LHCN-M2 (cell line): ENCODE measurements at places on chromosomes 7 and 10. TPM values are rescaled to one million over a fixed set of nuclear protein-coding genes. Genes with fewer than 3 reads are reported as not detected.

GRCh38 chr10:80442879-80443278, 11.2 kb upstream of the TSPAN14 start:
- no peak for DNase-seq

The UBTD1 gene
- total RNA-seq: 36.5 and 39.3 TPM in 2 replicates

- DNase-seq: no peak
These were observed 189.3 kb downstream of the ELMO1 start for GRCh38 chr7:37259319-37259821.

The GNAI1 gene
- 84.0 and 95.9 TPM in 2 replicates for total RNA-seq

- DNase-seq: no peak
These were observed 57.0 kb upstream of the CDCA7L start for GRCh38 chr7:22002726-22003125.

- no peak for DNase-seq
These were observed 2.2 kb downstream of the COMTD1 start for GRCh38 chr10:75233444-75234016.

- DNase-seq: no peak
These were observed 355.3 kb upstream of the NPVF start for GRCh38 chr7:25583621-25584020.

DNA sequence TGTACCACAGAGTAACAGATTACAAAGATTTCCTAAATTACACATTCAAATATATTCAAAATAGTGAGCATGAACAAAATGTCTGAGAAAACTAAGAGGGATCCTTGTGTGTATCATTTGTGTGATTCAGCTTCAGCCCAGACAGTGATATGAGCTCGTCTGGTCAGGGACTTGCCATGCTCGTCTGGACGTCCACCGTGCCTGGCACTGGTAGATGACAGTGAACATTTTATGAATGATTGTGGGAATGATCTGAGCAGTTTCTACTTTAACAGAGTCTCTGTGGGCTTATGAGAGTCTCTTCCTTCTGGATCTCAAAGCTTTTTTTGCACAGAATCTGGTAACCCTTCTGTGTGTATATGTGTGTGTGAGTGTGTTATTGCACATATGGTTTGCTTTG, 34.2 kb upstream of the ANKRD2 start:
- DNase-seq: peak; percentile 41

DNA sequence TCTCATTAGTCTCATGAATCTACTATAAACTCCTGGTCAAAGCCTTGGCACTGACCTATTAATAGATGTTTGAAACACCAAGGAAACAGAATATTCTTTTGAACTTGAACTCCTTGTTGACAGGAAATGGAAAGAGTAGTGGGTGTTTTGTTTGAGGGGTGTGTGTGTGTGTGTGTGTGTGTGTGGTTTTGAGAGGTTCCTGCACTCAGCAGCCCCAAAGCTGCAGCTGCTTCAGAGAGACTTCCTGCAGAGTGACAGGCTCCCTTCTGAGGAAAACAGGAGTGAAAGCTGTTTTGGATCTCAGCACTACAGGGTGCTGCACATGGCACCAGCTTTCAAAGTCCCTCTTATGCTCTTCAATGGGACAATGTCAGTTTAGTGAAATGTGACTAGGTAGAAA, 546.5 kb upstream of the STEAP1 start:
- no peak for DNase-seq

GRCh38 chr7:100075418-100075817, 6.1 kb downstream of the ZNF3 start:
- DNase-seq: no peak

DNA sequence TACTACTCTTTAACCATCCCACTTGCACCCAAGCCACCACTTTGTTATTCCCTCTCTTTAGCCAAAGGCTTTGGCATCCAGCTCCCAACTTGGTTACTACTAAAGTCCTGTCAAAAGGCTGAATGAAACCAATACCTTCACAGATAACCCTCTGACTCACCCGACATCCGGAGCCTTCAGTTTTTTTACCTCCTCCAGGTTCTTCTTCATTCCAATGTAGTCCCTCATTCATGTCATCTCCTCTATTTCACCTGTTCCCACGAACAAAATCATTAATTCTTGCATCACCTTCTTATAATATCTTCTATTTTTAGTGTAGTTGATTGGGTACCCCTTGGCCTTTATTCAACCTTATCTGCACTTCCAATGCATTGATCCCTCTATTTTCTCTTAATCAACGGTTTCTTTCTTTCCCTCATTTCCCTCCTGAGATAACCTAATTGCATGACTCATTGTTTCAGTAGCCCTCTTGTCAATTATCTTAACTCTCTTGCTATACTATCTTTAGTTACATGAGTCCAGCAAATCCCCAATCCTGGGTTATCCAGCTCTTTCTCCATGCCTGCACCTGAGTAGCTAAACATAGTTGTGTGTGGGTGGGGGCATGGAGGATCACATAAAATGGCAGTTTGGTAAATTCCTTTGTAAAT, 87.2 kb upstream of the COL1A2 start:
- DNase-seq: no peak

- peak; percentile 94 for DNase-seq
These were observed 274.7 kb downstream of the HDAC9 start for GRCh38 chr7:18770154-18770811.

DNA sequence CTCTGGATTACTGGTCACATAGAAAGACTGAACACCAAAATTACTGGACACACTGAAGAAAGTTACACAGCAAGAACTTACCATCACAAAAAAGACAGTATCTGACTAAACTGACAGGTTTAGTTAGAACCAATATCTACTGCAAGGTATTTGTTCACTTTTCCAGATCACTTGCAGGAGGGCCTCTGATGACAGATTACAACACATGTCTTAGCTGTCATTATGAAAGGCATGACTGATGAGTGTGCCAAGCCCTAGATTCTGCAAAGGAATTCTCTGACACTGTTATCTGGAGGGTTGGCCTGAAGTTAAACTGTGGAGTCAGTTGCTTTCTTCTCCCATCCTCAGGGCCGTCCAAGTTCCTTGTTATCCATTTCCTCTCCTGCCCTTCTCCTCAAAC, 242.7 kb downstream of the KIF20B start:
- no peak for DNase-seq

GRCh38 chr10:88417387-88418030, 165.6 kb downstream of the RNLS start:
- peak; percentile 13 for DNase-seq

DNA sequence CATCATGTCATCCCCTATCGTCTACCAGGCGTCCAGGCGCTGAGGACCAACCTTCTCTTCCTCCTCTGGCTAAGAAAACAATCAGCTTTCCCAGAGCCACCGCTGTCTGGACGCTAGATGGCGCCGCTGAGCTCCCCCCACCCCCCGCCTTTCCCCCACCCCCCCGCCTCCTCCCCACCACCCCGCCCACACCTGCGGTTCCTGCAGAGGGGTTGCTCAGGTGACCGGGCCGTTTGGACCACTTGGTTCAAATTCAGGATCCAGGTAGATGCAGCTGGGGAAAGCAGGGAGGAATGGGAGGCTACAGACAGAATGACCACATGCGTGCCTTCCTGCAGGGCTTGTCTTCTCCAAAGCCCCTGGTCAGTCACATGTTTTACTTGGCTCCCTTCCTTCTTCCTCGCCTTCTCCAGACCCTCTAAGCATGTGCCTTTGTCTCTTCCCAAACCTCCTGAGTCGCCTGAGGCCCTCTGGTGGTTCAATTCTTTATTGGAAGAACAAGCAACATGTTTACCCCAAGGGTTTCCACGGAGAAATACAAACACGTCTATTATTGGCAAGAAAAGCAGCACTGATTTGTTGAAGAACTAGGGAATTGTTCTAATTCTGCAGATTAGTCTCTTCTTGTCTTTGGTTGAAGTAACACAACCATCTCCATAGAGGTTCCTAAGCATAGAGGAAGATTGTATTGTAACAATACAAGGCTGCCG, 24.7 kb downstream of the AOC1 start:
- peak; percentile 73 for DNase-seq

DNA sequence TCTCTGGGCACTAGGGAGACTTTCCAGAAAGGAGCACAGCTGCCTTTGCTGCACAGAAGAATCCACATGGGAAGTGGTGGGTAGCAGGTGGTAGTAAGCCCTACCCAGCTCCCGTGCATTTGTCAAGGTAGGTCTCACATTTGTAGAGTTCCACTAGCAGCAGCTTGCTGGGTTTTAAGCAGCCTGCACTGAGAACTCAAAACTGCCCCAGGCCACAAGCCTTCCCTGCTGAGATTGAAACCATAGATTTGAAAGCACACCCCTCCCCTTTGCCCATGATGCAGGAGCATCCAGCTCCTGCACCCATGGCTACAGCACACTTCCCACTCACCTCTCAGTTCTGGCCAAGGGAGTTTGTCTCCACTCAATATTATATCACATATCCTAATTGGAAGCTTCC, 604.5 kb upstream of the STEAP1 start:
- DNase-seq: no peak

DNA sequence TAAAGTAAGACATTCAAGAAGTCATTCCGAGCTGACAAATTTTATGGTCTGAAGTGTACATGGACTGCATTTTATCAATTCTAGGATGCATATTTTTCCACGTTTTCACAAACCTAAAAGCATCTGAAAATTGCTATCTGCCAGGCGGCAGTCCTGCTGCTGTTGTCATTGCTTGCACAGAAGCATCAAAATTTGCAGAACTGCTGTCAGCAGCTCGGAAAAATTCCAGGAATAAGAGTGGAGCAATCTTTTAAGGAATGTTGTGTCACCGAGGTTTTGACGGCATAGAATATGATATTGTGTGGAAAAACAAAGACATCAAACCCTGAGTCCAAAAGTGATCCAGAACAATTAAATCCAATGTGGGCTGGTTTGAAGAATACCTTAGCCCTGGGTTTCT, 61.4 kb downstream of the CHCHD3 start:
- no peak for DNase-seq

DNA sequence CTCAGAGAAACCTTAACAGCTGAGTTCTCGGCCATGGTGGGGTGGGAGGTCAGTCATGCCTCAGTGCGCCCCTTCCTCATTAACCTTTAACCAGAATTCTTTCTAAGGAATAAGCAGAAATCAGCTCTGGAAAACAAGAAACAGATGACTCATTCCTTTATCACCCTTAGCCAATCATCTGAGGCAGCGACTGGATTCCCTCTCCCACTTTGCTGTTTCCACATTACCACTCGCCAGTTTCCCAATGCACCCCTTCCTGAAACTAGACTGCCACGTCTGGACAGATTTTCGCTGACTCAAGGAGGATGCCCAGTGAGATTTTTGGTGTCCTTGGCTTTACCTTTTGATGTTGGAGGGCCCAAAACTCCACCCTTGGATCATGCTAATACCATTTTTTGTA, 223.8 kb downstream of the PLXDC2 start:
- DNase-seq: no peak

DNA sequence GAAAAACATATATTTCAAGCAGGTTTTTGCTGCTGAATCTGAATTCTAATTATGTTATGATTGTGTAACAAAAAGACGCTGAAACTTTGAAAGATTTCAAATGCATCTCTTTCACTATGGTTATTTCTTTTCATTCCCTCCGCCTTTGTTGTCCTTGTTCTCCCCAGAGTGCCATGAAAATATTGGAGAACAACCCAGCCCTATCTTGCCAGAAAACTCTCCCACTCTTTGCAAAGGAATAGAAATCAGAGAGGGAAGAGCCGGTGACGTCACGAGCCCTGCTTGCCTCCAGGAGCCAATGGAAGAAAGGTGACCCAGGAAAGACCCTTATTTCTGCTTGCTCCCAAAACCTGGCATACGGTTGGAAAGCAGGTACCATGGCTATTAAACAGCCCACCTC, 3.4 kb downstream of the GFRA1 start:
- DNase-seq: no peak

The GALNT11 gene
- total RNA-seq: 77.6 and 82.4 TPM in 2 replicates

The MYO1G gene
- not detected in 2 replicates for total RNA-seq

GRCh38 chr10:75295868-75296441, 60.2 kb upstream of the COMTD1 start:
- DNase-seq: no peak

DNA sequence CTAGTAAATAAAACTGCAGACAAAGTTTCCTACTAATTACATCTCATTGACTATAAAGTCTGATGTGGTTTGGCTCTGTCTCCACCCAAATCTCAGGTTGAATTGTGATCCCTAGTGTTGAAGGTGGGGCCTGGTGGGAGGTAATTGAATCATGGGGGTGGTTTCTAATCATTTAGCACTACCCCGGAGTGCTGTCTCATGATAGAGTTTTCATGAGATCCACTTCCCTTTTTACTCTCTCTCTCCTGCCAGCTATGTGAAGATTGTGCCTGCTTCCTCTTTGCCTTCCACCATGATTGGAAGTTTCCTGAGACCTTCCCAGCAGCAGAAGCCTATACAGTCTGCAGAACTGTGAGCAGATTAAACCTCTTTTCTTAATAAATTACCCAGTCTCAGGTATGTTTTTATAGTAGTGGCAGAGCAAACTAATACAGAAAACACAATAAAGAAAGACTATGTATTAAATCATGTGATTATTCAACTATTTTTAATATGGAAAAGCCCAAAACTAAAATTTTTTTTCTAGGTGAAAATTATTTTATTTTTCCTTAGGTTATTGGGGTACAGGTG, 232.1 kb downstream of the FZD1 start:
- DNase-seq: no peak

DNA sequence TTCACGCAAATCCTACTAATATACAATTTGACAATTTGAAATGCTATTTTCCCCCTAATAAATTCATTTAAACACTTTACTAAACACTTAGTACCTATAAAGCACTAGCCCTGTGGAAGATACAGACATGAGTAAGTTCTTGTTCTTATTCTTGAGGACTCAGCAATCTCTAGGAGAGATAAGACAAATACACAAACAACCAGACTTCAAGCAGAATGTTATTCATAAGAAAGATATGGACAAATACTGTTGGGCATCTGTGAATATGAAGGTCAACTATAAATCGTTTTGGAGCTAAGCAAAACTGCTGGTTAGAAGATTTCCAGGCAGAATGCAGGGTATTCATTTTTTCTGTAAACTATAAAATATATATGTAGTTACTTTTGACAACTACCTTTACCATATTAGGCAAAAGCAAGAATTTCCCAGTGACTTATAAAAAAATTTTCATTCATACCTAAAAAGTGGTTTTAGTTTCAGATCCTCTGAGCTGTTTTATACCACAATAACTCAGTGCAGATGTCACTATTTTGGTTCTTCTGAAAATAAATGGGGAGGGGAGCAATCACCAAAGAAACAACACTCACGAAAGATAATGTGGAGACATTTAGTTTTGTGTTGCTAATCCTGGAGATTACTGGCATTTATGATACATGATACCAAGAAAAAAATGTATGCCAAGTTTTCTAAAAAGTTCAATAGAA, 3.8 kb downstream of the VPS41 start:
- no peak for DNase-seq
